ENCODE measurements at places on chromosomes 5 and 9.

- no peak for DNase-seq
Measured at GRCh38 chr5:57575839-57576238, 93.2 kb upstream of the ACTBL2 start.

GRCh38 chr9:80885894-80886293 is 803.5 kb downstream of the TLE1 start:
- no peak for DNase-seq

- no peak for DNase-seq
Measured at GRCh38 chr5:74052441-74053221, 426.6 kb downstream of the ARHGEF28 start.

DNA sequence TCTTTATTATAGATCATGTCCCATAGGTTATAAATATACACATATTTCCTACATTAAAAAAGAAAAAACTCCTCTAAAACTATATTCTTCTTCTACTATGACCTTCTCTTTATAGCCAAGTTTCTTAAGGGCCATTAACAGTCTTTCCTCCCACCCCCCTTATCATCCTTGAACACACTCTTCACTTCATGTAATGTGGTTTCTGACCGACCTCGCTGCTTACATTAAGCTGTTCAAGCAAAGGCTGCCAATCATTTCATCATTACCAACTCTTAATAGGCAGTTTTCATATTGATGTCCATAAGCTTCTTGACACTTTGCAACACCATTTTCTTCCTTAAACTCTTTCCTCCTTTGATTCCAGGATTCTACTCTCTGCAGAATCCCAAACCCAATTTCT is 283.0 kb upstream of the PCSK5 start:
- no peak for DNase-seq

DNA sequence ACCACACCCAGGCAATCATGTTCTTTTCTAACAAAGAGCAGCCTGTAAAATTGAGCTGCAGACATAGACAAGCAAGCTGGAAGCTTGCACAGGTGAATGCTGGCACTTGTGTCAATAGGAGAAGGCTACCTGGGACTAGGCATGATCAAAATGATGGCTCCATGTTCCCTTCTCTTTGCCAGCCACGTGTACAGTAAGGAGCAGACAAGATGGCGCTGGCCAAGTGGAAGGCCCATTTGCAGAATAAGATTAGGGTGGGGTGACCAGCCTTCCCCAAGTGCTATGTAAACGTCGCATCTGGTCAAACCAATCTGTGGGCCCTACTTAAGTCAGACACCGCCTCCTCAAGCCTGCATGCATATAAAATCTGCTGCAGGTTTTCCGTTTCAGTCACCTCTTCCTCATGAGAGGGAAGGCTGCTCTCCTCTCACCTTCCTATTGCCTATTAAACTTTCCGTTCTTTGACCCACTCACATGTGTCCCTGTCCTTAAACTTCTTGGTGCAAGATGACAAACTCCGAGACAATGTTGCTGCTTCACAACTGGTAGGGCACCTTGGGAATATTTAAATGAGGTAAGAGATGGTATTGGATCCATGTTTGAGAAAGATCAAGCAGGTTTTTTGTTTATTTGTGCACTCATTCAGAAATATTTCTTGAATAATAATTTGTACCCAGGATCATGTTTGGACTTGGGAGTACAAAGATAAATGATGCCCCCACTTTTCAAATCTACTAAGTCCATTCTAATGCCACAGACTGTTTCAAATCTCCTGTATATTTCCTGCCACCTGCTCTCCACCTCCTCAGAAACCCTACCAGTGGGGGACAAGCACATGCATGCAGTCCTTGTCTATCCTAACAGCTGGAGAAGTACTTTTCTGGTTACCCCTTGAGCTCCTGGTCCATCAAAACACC is 30.7 kb upstream of the TGFBR1 start:
- no peak for DNase-seq

Data from NK-92 treated with Interleukin-12 subunit alpha and Interleukin-12 subunit beta, amount 100 ng/mL, for 24 hours (cell line).